ENCODE measurements at places on chromosomes 12 and 14. TPM values are rescaled to one million over a fixed set of nuclear protein-coding genes. Genes with fewer than 3 reads are reported as not detected.
A peak's percentile ranks its signal among the peaks of the same experiment; 100 is the strongest.

Gene DDX23
- 34.2 TPM for total RNA-seq

Gene APOF
- total RNA-seq: not detected

- no peak for DNase-seq
These were observed 187.1 kb upstream of the FAR2 start for GRCh38 chr12:28961948-28962384.

GRCh38 chr12:11209113-11209512 lies 22.4 kb upstream of the TAS2R42 start:
- no peak for DNase-seq

Gene MIP
- not detected for total RNA-seq

DNA sequence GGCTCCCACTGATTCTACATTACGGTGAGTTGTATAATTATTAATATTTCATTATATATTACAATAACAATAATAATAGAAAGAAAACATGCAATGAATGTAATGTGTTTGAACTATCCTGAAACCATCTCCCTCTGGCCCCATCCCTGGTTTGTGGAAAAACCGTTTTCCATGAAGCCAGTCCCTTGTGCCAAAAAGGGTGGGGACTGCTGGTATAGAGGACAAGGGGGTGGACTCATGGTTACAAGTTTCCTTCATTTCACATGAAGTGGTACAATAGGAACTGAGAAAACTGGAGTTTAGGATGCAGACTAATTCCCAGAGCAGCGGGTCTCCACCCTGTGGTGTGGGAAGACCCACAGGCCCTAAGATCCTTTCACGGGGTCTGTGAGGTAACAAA lies 3.0 kb upstream of the C1RL start:
- DNase-seq: no peak

DNA sequence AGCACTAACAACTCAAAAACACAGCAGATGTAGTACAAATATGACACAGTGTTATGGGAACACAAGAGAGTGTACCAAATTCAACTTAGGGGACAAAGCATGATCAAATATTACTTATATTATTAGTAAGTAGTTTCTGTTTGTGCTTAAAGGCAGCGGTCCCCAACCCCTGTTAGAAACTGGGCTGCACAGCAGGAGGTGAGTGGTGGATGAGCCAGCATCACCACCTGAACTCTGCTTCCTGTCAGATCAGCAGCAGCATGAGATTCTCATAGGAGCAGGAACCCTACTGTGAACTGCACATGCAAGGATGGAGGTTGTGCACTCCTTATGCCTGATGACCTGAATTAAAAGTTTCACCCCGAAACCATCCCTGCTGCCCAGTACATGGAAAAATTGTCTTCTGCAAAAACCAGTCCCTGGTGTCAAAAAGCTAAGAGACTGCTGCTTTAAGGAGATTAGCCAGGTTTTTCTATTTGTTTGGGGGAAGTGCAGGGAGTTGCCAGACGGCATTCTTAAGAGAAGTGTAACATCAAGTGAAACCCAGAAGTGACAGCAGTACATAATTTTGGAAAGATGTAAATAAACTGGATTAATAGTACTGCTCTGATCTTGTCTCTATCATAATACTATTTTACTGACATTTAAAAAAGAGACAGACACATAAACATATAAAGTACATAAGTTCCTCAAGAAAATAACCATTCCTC lies 26.7 kb downstream of the GTF2A1 start:
- DNase-seq: no peak

Gene PPP1R1A
- 5.3 TPM for total RNA-seq

Gene MARS1
- 51.1 TPM for total RNA-seq

Gene WDR20
- total RNA-seq: 14.7 TPM

GRCh38 chr12:66409195-66409871 lies 107.0 kb downstream of the HELB start:
- no peak for DNase-seq

DNA sequence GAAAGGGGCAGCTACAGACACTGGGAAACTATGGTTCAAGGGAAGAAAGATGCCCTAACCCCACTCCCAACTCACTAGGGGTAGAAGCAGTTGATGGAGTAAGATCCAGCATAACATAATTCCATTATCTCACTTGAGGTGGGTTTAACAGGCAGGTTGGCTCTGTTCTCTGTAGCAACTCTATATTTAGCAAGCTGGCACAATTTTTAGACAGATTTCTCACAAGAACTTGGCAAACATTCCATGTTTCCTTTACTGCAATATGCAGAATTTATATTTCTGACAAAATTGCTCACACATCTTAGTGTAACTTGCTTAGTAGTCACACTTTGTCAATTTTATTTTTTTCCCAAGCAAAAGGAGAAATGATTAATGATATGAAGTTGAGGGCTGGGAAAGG lies 475.4 kb downstream of the RMST start:
- no peak for DNase-seq

- DNase-seq: no peak
These were observed 409.5 kb upstream of the LMO3 start for GRCh38 chr12:17015501-17015900.

Gene FBXO21
- total RNA-seq: 30.6 TPM

GRCh38 chr12:8968761-8969160 lies 19.3 kb upstream of the M6PR start:
- no peak for DNase-seq

GRCh38 chr14:33736979-33737378 lies 213.9 kb downstream of the EGLN3 start:
- no peak for DNase-seq

DNA sequence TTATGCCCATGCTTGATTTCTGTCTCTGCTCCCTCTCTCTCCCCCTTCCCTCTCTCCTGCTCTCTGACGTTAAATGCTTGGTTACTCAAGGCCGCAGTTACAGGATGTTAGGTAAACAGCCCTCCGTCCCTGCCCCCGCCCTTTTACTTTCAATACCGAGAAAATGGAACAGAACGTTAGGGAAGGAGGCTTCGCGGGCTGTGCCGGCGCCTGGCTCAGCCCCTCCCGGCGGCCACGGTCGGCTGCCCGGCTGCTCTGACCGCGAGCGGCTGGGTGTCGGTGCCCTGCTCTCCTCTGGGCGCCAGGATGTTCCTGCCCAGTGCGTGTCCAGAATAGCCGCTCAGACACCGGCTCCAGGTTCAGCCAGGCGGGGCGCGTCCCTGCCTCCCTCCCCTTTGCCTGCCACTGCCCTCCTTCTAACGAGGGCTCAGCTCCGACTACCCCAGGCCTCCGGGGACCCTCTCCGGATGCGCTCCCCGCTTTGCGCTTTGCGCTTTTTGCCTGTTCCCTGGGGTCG lies 166.1 kb downstream of the ADCK1 start:
- DNase-seq: peak; percentile 19

DNA sequence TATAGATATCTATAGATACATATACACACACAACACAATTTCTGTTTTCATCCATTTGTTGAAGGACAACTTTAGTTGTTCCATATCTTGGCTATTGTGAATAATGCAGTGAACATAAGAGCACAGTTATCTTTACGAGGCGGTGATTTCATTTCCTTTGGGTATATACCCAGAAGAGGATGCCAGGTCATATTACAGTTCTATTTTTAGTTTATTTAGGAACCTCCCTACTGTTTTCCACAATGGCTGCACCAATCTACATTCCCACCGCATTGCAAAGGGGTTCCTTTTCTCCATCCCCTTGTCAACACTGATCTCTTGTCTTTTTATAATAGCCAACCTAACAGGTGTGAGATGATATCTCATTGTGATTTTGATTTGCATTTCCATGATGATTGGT lies 143.4 kb upstream of the ARHGAP5 start:
- no peak for DNase-seq

DNA sequence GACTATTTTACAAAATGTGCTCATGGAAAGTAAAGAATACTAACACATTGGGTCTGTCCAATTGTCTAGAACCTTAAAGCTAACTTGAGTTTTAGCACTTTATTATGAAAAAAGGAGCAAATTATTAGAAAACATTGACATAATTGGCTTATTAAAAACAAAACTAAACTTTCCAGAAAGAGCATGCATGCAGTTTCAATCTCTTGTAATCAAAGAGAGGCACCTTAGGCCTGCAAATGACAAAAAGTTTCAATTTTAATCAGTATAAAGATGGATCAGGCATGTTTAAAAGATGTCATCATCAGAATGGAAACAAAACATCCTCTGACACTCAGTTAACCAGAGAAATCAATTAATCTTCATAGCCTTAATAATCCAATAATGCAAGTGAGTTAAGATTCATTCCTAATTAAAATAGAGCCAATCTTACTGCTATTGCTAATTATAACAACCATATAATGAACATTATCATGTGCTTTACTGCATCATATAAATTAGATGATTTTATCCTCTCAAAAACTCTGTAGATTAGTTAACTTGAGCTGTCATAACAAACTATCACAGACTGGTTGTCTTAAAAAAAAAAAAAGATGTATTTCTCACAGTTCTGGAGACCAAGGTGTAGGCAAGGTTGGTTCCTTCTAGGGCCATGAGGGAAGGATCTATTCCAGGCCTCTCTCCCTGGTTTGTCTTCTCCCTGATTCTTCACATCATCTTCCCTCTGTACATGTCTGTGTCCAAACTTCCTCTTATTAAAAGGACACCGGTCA lies 131.4 kb downstream of the RPAP3 start:
- DNase-seq: no peak

GRCh38 chr14:100307766-100308426 lies 1.7 kb upstream of the SLC25A29 start:
- no peak for DNase-seq

DNA sequence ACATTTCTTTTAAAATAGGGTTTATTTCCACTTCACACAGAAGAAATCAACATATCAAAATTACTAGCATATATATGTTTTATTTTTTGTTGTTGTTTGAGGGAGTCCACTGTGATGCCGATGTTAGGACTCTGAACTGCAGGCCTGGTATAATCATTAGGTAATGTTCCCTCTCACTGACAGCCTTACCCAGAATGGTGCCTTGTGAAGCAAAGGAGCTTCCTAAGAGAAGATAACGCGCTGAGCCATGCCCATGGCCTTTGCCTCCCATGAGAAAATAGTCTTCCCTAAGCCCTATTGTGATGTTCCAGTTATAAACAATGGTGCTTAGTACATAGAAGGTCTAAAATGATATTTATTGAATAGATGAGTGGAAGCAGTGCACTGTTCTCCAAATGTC lies 12.0 kb downstream of the GNG2 start:
- DNase-seq: no peak

- peak; percentile 36 for DNase-seq
These were observed 10.6 kb downstream of the AHNAK2 start for GRCh38 chr14:104967386-104968152.

- DNase-seq: no peak
These were observed 7.6 kb upstream of the OVCH1 start for GRCh38 chr12:29505122-29505521.
